Stimulated activated CD8-positive, alpha-beta memory T cell treated with anti-CD3 and anti-CD28 coated beads, Interleukin-2, amount 100 ng/mL, for 1 hour (primary cell): ENCODE measurements at places on chromosomes 6 and 20.

DNA sequence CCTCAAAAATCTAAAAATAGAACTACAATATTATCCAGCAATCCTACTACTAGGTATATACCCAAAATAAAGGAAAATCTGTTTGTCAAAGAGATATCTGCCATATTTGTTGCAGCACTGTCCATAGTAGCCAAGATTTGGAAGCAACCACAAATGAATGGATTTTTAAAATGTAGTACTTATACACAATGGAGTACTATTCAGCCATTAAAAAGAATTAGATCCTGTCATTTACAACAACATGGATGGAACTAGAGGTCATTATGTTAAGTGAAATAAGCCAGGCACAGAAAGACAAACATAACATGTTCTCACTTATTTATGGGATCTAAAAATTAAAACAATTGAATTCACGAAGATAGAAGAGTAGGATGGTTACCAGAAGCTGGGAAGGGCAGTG, 135.7 kb upstream of the CCDC28A start:
- DNase-seq, result no peak

DNA sequence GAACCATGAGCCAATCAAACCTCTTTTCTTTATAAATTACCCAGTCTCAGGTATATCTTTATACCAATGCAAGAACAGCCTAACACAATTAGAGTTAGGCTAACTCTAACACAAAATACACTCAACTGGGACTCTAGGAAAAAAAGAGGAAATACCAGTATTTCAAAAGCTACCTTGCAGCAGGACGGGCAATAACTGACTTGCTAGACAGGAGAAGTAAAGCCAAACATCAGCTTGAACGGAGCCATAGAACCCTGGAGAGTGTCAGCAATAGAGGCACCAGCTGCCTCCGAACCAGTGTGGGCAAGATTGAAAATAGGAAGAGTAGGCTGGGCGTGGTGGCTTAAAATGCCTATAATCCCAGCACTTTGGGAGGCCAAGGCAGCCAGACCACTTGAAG, 162.0 kb upstream of the SOX4 start:
- no peak for DNase-seq

DNA sequence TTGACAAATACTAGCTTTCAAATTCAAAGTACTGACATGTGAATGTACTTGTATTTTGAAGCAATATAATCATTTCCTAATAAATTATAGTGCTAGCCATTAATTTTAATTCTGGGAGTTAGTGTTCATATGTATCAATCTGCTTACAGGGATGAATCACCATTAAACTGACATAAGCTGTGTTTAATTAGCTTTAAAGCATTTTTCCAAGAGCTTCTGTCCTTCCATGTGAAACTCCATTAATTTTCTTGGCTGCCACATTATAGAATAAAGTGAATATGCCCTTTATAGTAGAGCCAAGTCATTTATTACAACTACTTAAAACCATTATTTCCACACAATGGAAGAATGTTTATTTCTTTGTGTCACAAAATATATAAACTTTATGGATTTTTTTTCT, 150.8 kb downstream of the COL21A1 start:
- DNase-seq, result no peak

DNA sequence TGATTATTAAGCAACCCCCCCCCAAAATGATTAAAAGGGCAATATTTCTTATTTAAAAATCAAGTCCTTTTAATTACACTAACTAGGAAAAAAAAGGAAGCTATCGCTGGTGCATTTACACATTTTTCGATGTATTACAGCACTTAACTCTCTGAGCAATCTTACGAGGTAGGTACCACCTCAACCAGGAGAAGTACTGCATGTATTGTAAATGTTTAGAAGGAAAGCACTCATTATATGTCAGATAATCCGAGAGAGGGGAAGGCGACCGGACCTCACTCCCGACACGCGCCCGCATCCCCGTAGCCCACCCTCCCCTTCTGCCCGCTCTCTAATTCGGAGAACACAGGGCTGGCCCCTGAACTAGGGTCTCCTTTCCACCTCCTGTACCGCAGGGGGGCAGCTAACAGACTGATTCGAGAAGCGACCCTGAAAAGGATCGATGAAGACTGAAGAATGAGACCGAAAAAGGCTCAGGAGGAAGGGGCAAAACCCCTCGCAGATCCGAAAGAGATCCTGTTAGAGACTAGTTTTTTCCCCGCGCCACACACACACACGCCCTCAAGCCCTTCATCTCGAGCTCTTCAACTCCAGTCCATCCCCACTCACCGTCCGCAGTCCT, 337 bp downstream of the ESF1 start:
- no peak for DNase-seq

GRCh38 chr6:5172041-5172653, 87.0 kb downstream of the PPP1R3G start:
- DNase-seq, result no peak

- DNase-seq, result no peak
Measured at GRCh38 chr20:39398656-39399055, 436.5 kb downstream of the DHX35 start.

GRCh38 chr6:88459189-88459588, 293.0 kb upstream of the CNR1 start:
- DNase-seq, result no peak

- no peak for DNase-seq
Measured at GRCh38 chr6:622462-622861, 34.4 kb downstream of the HUS1B start.

GRCh38 chr6:104700371-104701185, 159.1 kb downstream of the HACE1 start:
- no peak for DNase-seq

- no peak for DNase-seq
Measured at GRCh38 chr20:46056970-46057855, 28.2 kb downstream of the SLC12A5 start.
